ENCODE measurements at places on chromosomes 7 and 10.

GRCh38 chr10:115355162-115355760, 262.1 kb downstream of the ATRNL1 start:
- DNase-seq: no peak

- DNase-seq: no peak
Observed at GRCh38 chr7:82700741-82701140, 257.2 kb upstream of the CACNA2D1 start.

DNA sequence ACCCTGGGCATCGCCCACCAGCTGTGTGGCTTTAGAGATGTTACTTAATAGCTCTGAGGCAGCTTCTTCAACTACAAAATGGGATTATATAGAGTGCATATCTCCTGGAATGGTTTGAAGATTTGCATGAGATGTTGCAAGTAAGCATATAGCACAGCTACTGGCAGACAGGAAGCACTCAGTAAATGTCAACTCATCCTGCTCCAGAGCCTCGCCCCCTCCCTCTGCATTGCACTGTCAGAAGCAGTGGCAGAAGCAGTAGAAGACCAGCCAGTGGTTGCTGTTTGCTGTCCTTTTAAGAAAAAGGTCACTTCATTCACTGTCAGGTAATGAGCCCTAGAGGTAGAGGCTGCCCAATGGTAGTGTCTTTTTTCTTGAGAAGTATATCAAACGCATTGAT, 180.0 kb upstream of the GHITM start:
- no peak for DNase-seq

DNA sequence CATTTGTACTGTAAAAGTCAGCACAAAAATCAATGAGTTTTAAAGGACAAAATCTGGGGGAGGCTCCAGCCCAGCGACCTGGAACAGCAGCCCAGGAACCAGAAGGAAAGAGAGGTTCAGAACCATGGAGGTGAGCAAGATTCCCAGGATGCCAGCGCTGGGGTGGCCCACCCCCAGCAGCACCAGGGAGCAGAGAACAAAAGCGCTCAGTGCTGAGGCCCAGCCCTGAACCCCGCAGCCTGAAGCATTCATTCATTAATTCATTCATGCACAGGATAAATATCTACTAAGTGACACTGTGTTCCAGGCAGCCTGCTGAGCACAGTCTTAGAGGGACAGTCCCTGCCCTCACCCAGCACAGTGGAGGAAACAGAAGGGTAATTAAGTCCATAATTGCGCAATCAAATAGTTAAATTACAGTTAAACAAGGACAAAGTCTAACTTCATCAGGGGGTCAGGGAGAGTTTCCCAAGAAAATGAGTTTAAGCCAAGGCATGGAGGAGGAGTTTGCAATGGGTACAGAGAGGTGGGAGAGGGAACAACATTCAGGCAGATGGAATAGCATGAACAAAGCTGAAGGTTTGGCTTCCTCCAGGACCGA, 202.3 kb downstream of the GRID1 start:
- no peak for DNase-seq

- DNase-seq: no peak
Observed at GRCh38 chr10:125691160-125691981, 8.4 kb upstream of the TEX36 start.

DNA sequence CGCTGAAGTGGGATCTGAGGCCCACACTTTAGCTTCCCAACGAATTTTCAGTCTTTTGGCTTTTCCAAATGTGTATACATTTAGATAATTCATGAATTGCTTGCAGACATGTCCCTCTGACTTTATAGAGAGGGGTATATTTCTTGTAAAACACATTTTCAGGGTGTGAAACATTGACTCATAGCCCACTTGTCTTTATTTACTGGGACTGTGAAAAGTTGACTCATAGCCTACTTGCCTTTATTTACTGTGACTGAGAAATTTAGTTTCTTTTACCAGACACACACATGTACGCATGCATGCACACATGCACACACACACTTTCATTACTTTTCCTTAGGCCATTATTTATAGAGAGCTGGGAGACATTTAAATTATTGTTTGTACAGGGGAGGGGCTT, 79.1 kb downstream of the VTI1A start:
- DNase-seq: no peak

GRCh38 chr7:83872501-83872900, 223.6 kb upstream of the SEMA3E start:
- DNase-seq: no peak

DNA sequence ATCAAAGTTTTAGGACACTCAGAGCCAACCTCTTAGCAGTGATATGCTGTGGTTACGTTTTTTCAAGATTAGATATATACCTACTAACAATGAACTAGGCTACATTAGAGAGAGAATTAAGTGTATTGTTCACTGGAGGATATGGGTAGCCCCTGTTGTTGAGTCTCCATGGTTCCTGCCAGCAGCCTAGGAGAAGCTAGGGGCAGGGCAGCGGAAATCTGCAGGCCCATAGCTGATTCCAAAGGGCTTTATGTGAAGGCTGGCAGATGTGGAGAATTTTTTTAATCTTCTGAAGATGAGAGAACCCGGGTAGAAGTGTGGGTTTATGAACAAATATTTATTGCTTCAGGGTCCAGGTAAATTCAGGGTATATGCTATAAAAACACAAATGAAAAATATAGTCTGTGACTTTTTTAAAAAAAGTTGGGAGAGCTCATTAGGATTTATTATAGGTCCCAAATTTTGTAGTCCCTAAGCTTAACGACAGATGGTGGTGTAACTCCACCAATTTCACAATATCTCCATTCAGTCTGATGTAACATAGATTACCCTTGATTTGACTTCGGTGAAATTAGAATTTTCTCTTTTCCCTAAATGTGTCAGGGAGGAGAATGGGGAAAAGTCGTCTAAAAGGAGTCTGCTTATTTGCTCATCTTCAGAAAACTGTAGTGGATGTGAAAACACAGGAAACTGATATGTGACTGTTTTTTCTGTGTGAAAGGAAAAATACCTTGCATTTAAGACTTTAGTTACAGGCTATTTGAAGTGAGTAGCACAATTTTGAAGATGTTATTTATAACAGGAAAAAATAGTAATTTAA, 163.0 kb upstream of the PPP1R3A start:
- DNase-seq: no peak

DNA sequence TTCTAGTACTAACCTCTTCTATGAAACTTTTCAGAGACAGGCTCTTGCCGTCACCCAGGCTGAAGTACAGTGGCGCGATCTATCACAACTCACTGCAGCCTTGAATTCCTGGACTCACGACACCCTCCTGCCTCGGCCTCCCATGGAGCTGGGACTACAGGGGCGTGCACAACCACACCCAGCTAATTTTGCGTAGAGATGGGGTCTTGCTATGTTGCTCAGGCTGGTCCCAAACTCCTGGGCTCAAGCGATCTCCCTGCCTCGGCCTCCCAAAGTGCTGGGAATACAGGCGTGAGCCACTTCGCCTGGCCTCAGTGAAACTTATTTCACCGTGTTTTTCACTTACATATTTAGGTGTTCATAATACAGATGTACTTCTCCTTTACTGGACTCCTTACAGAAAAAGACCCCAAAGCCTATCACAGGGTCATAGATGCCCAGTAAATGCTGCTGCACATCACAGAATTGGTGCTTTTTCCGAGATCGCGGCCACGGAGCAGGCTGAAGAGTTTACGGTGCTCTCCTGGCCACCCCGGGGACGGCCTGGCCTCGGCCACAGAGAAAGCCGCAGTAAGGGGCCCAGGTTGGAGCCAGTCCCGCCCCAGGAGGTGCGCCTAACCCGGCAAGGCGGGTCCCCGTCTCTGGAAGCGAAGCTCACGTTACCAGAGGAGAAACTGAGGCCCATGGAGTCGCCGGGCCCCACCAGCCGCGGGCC, 595 bp downstream of the TBL2 start:
- DNase-seq: no peak

DNA sequence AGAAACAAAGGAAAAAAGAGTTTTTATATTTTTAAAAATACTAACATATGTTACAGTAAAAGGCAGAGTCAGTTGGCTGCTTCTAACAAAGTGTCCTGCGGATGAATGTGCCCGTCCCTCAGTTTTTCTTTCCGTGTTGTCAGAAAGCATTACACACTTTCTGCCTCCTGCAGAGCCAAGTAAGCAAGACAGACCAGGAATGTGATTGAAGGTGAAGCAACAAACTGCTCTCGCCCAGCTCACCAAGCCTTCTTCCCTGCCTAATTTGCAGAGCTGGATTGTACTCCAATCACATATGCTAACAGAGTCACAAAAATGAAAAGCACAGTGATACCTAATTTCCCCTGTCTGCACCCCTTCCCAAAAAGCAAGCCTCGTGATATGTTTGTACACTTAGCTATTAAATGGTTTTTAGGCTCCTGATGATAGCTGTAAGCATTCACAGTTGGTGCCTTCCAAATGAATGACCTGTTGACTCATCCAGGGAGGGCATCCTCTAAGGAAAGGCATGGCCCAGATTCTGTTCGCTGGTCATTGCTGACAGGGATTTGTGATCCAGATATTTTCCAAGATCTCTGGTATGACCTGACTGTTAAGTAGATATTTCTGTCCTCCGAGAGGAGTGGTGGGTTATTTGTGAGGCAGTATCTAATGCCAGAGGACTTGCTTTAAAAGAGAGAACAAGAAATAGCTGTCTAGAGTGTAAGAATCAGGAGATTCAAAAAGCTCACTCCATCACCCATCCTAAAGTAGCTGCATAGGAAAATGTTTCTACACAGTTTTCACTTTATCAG, 187.3 kb upstream of the PLXDC2 start:
- DNase-seq: no peak

DNA sequence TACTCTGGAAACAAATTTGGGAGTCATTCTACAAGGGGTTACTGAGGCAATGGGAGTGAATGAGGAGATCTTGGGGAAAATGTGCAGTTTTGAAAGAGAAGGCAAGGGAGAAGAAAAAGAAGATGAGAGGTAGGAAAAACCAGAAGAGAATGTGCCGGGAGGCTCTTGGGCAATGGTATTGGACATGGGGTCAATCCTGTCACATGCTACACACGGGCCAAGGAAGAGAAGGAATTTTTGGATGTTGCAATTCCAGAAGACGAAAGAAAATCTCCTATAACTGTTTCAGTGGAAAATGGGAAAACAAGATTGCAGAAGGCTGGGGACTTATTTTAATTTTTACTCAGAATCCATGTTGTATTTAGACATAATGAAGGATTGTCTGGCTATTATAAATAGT, 615.0 kb downstream of the PHTF2 start:
- no peak for DNase-seq

GRCh38 chr7:38310591-38311101, 37.2 kb upstream of the TARP start:
- no peak for DNase-seq

GRCh38 chr7:31663072-31663471, 23.9 kb upstream of the PPP1R17 start:
- DNase-seq: no peak

DNA sequence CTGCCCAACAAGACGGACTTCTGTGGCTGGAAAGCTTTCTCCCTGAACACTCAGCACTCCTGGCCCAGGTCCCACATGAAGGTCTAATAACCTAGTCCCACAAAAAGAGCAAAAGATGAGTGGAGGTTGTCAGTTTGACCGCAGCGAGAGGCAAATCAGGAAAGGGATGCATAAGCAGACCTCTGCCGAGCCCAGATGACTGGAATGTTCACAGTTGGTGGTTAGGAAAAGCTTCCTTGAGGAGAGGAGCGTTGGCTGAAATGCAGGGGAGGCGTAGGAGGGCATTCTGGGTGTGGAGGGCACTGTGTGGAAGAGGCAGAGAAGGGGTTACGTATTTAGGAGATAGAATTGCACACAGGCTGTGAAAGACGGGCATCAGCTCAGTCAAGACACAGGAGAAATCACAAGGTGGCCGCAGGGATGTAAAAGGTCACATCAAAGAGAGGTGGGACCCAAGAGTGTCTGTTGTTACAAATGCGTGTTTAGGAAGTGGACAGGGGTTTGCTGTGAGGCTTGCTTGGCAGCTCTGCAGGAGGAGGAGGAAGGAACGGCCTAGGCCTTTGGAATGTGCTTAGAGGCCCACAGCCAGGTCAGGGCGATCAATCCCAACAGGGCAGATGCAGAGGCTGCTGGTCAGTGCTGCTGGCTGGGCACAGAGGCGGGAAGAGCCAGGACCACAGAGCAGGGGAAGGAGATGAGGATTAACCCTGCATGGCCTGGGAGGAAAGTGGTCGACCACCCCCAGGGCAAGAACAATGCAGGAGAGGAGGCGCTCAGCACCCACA, 133.5 kb downstream of the VIPR2 start:
- no peak for DNase-seq

GRCh38 chr10:78264361-78264760, 230.7 kb downstream of the RPS24 start:
- no peak for DNase-seq

DNA sequence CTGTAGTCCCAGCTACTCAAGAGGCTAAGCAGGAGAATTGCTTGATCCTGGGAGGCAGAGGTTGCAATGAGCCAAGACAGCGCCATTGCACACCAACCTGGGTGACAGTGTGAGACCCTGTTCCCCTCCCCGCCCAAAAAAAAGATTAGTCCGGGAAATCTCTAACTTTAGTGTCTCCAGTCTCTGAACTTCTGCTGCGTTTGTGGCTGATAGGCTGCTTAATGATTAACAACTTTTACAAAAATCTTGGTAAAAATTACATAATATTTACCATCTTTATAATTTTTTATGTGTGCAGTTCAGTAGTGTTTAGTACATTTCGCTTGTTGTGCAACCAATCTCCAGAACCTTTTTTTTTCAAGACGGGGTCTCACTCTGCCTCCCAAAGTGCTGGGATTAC, 9.7 kb upstream of the PLAU start:
- DNase-seq: no peak

DNA sequence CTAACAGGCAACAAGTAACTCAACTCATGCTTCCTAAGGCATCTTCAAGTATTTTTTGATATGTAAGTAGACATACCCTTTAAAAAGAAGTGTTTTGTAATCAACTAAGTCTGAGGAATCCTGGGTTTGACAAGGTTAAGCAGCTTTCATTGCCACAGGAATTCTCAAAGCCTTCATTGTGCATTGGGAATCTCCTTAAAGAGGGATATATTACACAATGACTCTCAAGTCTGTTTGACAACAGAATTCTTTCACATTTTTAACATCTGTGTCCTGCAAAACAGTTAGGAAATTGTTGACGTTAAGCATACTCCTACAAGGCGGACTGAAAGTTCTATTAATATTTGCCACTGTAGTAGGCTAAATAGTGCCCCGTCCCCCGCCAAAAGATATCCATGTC, 71.4 kb downstream of the SGMS1 start:
- no peak for DNase-seq

GRCh38 chr7:33423646-33424020, 294.3 kb downstream of the BBS9 start:
- no peak for DNase-seq

DNA sequence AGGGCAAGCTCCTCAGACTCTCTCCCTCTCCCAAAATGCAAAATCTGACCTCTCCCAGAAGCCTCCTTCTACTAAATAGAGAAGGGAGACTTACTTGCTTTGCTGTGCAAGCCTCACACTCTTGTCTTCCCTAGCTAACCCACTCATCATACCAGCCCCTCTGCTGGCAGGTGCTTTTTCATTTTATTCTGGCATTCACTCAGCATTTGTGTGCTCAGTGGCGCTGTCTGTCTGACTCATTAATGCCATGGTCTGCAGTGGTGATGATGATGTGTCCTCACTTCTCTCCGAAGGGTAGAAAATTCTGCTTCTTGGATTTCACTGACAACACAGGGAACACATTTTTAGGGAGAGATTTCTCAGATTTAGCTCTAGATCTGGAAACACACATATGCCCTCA, 22.0 kb upstream of the BTRC start:
- no peak for DNase-seq

GRCh38 chr10:18501198-18501597, 150.2 kb downstream of the NSUN6 start:
- DNase-seq: no peak

GRCh38 chr10:67853512-67853911, 15.5 kb upstream of the DNAJC12 start:
- DNase-seq: no peak
